Effector CD4-positive, alpha-beta T cell (primary cell): ENCODE measurements at places on chromosomes 2 and 18.

DNA sequence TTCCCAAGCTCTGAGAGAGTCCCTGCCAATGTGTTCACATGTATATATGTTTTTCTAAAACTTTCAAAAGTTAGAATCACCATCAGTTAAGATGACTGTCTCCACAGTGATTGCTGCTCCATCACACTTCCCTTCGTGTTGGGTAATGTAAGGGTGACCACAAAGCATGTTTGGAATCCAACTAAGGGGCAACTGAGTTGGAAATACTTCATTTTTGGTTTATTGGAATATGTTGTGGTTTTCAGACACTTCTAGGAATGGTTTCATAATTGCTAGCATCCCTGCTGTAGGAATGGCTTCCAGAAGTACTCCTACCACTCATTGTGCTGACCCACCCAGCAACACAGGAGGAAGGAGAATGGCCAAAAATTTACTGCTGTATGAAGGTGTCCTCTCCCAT, 212.5 kb upstream of the GULP1 start:
- no peak for DNase-seq

- DNase-seq: no peak
Observed at GRCh38 chr2:86631846-86632485, 8.3 kb upstream of the RNF103 start.

DNA sequence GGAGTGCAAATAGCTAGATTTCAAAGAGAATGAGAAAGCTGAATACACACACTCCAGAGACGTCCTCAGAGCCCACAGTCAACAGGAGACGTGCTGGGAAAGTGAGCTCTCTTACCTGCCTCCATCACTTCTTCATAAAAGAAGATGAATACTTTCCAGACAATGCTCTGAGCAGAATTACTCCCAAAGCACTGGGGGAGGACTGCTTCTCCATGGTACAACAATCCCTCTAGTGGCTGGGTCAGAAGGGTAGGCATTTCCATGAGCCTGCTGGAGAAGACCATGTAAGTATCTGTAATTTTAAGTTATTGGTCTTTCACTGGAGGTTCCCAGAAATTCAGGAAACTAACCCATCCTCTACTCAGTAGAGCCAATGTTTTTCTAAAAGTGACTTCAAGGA, 190.3 kb downstream of the RBM43 start:
- DNase-seq: no peak

DNA sequence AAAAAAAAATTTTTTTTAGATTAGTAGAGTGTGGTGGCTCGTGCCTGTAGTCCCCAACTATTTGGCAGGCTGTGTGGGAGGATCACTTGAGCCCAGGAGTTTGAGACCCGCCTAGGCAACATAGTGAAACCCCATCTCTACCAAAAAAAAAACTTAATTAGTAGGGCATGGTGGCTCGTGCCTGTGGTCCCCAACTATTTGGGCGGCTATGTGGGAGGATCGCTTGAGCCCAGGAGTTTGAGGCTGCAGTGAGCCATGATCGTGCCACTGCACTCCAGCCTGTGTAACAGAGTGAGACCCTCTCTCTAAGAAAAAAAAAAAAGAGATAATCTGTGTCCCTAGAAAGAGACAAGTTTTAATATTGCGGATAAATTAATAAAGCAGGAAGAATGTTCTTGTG, 8.8 kb downstream of the GPR55 start:
- no peak for DNase-seq
